ENCODE measurements at places on chromosomes 12 and 14.

- no peak for DNase-seq
These were observed 5.4 kb upstream of the NGB start for GRCh38 chr14:77276295-77276935.

- DNase-seq: no peak
These were observed 268.2 kb upstream of the PLEKHG7 start for GRCh38 chr12:92434607-92435025.

DNA sequence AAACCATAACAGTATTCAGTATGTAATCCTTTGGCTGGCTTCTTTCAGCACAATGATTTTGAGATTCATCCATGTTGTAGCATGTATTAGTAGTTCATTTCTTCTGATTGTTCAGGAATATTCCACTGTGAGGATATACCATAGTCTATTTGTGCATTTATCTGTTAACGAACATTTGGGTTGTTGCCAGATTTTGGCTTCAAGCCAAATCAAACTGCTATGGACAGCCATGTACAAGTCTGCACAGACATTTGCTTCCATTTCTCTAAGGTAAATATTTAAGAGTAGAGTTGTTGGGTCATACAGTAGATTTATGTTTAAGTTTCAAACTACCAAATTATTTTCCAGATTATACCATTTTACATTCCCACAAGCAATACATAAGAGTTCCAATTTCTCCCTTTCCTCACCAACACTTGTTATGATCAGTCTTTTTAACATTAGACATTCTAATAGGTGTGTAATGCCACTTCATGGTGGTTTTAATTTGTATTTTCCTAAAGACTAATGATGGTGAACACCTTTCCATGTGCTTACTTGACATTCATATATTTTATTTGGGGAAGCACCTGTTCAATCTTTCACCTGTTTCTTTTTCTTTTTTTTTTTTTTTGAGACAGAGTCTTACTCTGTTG lies 56.6 kb downstream of the ZFYVE21 start:
- DNase-seq: no peak

DNA sequence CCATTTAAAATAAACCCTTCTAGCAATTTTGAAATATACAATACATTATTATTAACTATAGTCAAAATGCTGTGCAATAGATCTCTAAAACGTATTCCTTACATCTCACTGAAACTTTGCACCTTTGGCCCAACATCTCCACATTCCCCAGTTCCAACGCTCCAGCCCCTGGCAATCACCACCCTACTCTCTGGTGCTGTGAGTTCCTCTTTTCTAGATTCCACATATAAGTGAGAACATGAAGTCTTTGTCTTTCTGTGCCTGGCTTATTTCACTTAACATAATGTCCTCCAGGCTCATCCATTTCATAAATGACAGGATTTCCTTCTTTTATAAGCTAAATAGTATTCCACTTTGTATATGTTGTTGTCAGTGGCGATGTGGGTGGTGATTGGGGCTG lies 194.7 kb upstream of the RTL1 start:
- DNase-seq: no peak

DNA sequence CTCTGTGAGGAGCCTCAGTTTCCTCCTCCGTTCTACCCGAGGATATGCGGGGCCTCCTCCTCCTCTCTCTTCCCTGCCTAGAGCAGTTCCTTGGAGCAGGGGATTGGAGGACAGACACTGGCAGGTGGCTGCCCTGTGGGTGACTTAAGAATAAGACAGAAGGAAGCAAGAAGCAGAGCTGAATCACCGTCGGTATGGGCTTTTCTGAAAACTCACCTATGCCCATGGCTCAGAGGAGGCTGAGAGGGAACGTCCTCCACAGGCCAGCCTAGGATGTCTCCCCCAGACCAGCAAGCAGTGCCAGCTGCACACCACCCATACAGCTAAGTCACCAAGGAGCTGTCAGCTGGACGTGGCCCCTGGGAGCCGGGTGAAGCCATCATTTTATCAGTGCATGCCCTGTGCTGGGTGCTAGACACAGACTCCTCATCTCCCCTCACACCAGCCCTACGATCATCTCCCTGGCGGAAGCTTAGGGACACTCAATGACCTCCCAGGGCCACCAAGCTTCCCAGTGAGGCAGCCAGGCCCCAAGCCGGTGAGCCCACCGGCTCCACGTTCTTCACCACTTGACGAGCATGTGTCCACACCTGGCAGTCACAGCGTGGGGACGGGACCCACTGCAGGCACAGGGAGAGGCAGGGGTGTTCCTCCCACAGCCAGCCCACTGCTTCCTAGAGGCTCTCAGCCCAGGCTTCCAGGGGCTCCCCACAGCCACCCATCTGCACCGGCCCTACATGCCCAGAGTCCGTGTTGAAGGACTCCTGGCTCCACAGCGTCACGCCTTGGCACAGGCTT lies 21.4 kb downstream of the ITPK1 start:
- no peak for DNase-seq

- DNase-seq: no peak
These were observed 8.4 kb downstream of the RNU4-2 start for GRCh38 chr12:120283318-120283717.

DNA sequence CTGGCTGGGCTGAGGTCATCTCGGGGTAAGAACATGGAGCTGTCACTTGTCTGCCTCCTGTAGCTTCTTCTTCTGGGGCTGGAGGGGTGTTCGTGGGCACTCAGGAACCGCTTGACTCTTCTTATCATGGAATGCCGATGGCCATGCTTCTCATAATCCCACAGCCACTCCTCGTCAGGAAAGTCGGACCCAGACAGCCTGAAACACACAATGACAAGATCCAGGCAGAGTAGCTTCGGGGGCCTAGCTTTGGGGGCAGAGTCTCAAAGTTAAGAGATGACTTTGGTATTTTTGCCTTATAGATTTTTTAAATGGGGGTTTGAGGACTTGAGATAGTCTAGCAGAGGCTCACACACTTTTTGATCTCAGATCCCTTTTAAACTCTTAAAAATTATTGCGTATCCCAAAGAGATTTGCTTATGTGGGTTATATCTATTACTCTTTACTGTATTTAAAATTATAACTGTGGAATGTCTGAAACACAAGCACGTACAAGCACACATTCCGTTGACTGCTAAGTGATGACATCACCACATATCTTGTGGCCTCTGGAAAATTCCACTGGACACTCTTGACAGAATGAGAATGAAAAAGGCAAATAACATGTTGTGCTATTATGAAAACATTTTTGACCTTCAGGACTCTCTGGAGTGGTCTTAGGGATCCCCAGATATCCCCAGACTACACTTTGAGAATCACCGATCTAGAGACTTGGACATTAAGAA lies 43.3 kb downstream of the BEST3 start:
- no peak for DNase-seq

DNA sequence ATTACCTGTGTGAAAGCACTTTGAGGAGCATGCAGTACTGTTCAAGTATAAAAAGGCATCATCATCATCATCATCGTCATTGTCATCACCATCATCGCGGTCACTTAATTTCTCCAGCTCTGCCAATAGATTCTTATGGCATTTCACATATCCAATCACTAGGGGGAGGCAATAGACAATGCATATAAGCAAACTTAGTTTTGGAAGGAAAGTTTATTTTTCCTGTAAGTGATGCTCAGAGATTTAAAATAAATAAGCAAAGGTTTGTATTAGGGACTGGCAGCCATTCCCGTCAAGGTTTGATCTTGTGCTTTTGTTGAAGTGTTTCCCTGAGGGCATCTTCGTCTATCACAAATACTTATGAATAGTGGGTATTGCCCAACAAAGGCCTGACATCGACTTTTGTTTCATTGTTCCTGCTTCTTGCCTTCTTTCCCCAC lies 127.4 kb downstream of the KTN1 start:
- peak; percentile 41 for DNase-seq

DNA sequence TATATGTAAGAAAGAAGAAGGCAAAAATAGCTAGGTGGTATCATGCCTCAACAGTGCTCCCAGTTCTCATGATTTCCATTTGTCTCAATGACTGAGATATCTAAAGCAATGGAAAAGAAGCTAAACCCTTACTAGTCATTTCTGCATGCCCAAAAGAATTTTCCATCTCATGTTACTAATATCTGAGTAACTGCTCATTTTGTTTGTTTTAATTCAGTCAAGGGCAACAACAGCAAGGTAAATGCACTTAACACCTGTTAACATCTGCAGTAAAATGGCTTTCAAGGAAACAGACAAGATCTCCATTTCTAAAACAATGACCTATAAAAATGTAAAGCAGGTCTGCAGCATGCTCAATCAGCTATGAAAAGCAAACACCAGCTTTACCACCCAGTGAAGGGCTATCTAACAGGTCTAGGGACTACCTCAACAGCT lies 19.4 kb upstream of the SELPLG start:
- DNase-seq: no peak

DNA sequence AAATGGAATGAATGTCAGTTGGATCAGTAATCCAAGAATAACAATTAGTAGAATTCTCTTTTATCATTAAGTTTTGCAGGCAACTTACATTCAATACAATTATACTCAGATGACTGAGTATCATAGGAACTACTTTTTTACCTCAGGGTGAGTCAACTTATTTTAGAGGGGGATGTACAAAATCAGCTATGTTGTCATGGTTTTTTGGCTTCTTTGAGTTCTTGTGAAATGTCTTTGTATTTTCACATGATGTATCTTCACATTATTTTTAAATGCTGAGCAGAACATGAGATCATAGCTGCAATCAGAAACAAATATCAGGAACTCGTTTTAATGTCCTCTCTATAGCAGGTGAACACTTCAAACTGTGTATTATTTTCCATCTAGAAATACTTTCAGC lies 65.3 kb upstream of the PTPRR start:
- DNase-seq: no peak

- DNase-seq: no peak
These were observed 565 bp downstream of the NT5DC3 start for GRCh38 chr12:103840462-103840875.

DNA sequence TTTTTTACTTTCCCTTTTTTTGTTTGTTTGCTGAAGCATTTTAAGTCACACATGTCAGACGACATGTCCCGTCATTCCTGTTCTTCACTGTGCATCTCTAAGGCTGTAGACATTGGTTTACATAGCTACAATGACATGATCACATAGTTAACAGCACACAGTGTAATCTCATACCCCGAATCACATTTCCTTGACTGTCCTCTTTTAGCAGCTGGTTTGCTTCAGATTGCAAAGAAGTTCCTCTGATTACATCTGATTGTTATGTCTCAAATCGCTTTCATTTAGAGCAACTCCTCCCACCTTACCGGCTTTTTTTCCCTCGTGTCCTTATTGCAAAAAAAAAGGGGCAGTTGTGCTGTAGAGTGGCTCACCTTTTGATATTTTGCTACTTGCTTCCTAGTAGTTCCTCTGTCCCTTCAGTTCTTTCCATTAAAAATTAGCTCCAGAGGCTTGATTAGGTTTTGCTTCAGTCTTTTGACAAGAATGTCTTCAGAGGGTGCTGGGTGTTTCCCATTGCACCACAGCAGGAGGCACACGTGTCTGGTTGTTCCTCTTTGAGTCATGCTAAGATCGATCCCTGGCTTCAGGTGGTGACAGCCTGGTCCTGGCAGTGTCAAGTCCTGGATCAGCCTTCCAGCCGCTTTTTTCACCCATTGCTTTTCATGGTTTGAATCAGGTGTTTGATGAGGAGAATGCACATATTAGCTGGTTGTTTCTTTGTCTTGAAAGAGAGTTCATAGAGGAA lies 35.0 kb downstream of the ZNF664 start:
- no peak for DNase-seq

DNA sequence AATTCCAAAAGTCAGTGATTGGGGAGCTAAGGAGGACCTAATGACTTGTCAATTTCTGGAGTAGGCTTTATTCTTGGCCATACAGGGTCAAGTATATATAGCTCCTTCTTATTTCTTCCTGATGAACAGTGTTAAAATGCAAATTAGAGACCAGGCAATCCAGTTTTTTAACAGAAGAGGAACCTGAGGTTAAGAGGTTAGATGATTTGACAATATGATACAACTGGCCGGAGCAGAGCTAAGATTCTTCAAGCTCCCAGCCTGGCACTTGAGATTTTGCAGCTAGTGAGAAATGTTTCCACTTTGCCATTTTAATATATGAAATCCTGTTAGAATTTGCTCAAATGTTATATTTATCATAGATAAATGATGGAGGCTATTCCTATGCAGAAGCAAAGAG lies 204.0 kb downstream of the SSPN start:
- DNase-seq: no peak

DNA sequence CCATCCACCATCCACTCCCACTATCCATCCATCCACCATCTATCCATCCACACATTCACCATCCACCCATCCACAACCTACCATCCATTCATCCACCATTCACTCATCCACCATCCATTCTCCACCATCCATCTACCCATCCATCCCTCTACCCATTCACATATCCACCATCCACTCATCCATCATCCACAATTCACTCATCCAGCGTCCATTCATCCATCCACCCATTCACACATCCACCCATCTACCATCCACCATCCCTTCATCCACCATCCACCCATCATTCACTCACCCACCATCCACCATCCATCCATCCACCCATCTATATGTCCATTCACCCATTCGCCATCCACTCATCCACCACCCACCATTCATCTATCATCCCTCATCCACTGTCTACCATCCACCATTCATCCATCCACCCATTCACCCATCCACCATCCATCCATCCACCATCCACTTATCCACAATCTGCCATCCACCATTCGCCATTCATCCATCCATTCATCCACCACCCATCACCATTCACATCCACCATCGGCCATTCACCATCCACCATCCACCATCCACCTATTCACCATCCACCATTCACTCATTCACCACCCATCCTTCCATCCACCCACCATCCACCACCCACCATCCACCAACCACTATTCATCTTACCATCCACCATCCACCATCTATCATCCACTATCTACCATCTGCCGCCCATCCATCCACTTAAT lies 2.0 kb upstream of the AMN start:
- DNase-seq: no peak

GRCh38 chr12:104975587-104976343 lies 10.4 kb upstream of the NOPCHAP1 start:
- DNase-seq: no peak

DNA sequence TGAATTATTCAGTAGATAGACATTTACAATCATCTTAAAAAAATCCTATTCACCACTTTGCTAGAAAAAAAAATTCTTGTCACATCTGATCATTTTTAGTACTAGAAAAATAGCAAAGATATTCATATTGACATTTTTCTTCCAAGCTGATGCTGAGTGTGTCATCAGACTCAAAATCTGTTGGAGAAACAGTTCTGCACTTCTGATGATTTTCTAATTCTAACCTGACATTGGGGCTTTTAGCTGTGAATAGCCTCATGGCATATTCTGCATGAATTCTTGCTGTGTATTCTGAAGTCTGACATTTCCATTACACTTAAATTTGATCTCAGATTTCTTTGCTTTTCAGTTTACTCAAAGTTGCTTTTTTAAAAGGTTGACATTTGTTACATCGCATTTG lies 150.1 kb downstream of the PIK3C2G start:
- DNase-seq: no peak

- DNase-seq: no peak
These were observed 155.9 kb downstream of the SLC41A2 start for GRCh38 chr12:104802208-104802607.

- no peak for DNase-seq
These were observed 551.0 kb downstream of the DIO2 start for GRCh38 chr14:79660053-79660939.

All from globus pallidus (tissue), 1 donor.